ENCODE measurements at places on chromosomes 11 and 22.

DNA sequence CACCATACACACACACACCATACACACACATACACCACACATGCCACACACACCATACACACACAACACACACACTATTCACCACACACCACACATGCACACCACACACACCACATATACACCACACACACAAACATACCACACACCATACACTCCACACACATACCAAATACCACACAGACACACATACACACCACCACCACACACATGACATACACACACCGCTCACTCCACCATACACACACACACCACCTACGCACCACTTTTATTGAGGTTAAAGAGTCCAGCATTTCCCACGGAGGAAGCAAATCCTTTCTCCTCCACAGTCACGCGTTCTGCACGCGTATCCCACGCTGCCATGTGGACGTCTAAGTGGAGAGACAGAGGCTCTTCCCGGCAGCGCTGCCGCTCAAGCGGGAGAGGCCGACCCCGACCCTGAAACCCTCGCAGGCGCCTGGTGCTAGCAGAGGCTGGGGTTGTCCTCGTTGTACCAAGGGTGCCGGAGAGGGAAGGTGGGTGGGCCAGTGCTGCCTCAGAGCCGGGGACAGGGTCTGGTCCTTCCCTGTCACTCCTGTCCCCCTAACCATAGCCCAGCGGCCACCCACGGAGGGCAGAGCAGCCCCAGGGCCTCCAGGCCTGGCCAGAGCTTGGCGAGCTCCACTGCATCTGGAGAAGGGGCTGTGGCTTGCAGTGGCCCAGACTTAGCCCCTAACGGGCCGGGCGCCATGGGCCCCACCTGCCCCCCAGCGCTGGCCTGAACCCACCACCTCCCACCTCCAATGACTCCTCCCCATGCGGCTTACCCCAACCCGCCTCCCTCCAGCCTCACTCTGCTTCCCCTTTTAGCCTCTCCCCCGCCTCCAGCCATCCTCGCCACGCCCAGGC, 1495.0 kb downstream of the BRD1 start:
- no peak for DNase-seq

DNA sequence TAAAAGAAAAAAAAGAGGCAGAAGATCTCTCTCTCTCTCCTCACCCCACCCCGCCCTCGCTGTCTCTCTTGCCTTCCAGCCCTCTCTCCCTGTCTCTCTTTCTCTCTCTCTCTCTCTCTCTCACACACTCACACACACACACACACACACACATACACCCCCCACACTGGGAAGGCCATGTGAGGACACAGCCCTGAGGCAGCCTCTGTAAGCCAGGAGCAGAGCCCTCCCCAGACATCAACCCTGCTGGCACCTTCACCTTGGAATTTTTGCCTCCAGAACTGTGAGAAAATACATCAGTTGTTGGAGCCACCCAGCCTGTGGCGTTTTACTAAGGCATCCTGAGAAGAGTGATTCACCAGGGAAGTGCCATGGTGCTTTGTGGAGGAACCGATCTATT, 14.7 kb downstream of the APOL3 start:
- DNase-seq, result no peak

DNA sequence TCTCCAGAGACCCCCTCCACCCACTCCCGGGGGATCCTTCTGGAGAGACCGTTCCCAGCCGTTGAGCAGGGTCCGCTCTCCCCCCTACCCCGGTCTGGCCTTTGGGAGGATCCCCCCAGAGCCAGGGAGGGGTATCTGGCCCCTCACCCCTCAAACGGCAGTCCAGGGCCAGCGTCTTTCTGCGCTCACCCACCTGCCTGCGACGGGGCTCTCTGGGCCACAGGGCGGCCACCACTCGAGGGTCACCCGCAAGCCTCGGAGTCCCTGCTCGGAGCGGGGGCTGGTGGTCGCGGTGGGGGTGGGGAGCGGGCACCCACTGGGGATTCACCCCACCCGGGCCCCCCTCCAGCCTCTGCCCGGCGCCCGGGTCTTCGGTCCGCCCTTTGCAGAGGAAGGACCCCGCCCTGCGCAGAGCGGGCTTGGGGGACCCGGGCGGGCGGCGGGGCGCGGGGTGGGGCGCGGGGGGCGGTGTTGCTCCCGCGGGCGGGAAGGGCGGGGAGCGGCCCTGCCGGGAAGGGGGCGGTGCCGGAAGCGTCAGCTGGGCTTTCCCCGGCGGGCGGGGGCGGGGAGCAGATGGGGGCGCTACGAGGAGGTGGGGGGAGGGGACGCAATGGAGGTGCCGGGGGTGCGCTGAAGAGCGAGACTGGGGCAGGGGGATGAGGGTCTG, 16.6 kb downstream of the CRELD2 start:
- no peak for DNase-seq

DNA sequence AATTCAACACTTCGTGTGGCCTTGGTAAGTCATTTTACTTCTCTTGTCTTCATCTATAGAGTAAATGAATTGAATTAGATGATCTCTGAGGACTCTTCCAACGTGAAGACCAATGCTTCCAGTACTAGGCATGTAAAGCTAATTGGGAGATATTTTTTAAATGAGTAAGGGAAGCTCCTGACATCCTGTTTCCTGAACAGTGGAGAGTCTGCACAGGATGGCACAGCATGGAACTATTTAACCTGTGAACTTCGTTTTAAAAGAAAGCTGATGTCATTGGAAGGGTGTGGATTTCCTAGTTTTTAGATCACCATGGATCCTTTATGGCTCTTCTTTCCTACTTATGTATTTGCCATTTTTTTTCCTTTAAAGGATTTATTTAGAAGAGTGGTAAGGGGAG, 48.4 kb upstream of the HSD17B12 start:
- no peak for DNase-seq

- peak; percentile 96 for DNase-seq
Measured at GRCh38 chr11:67353317-67354074, at the start of gene POLD4. POLD4 (minus strand) TSS chr11:67353546; CDS start chr11:67353399, 147 bp downstream.

- DNase-seq, result no peak
Measured at GRCh38 chr11:123020968-123021367, 39.3 kb upstream of the BSX start.

DNA sequence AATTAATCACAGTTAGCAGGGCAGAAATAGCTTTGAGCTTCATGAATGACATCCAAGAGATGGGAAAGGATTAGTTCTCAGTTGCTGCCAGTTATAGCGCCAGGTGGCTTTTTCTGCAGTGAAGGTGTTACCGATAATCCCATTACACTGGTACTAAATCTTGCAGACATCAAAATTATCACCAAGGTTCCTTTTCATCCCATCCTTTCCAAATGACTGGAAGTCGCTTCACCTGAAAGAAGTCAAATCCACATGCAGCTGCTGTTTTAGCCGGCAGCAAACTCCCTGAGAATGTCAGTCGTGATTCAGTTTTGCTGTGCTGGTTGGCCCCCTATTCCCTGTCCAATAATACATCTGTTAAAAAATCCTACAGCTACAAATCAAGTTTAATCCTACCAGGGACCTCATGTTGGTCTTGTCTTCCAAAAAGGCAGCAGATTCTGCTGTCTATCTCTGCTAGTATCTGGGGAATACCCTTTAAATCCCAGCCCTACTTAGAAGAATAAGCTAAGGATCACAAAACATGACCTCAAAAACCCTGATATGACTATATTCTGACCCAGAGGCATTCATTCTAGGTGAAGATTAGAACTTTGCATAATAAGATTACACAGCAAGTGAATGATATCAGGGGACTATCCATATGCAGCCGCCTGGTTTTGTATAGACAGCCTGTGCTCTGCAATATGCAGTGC, 31.7 kb downstream of the IMMP1L start:
- DNase-seq, result no peak

DNA sequence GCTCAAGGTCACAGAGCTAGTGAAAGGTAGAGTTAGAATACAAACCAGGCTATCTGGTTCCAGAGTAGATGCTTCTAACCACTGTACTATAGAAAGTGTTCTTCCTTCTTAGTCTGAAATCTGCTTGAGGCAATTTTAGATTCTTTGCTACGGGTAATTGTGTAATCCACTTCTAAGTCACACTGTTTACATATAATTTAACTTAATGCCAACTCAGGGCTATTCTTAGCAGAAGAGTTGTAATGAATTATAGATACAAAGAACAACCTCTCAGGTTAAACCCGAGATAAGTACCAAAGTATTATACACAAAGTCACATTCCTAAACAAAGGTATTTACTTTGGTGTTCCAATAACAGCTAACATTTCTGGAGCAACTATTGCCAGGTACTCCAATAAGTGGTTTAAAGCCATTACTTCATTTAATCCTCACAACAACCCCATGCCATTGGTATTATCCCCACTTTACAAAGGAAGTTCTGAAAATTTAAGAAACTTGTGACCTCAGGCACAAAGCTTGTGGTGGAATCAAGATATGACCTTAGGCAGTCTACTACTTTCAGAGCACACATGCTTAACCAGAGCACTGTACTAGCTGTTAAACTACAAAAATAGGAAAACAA, 31.1 kb upstream of the DDI1 start:
- no peak for DNase-seq

All from D721Med (cell line).